ENCODE measurements at places on chromosomes 1 and 21.

DNA sequence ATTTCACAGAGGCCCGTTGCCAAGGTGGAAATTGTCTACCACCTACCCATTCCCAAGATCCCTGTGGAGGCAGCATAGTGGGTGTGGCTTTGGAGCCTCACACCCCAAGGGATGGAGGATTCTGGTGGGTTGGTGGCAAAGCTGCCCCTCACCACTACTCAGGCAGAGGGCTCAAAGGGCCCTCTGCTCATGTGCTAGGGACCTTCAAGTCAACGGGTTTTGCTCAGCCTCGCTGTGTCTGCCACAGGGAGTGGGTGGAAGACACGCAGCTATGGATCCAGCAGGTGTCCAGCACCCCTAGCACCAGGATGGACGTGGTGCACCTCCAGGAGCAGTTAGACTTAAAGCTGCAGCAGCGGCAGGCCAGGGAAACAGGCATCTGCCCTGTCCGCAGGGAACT, 2.3 kb downstream of the DNALI1 start:
- no peak for DNase-seq

DNA sequence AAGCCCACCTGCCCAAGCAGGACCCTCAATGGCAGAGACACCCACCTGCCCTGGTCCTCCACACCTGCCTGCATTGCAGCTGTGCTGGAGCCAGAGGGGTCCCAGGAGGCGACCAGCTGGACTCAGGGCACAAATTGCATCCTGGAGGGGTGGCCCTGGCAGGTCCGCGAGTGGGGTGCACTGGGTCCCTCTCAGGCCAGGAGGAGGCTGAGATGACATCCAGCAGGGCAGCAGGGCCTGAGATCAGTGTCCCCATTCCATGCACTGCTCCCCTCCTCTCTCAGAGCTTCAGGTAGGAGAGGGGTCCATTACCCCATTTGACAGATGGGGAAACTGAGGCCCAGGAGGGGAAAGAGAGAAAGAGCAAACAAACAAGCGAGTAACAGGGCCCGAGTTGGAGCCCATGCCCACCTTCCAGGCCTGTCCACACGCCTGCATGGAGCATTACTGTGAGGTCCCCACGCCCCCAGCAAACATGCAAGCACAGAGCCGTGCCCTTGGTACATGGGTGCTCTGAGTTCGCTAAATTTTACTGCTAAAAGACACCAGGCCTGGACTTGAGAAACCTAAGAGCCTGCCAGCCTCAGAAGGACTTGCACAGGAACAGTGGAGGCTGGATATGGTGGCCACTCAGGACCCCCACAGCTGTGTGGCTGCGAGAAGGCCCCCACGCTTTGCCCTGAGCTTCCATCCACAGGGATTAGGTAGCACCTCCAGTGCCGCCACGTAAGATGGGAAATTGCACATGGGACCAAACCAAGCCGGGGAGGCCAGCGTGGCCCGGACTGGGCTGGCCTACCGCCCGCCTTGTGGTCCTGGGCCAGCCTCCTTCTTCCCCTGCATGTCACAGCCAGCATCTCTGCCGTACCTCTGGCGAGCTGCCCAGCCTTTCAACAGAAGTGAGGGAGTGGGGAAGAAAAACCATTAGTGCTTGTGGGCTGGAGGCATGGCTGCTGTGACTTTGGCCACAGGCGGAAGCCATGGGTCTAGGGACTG, 7.4 kb downstream of the WNT3A start:
- DNase-seq, result no peak

- DNase-seq, result no peak
Observed at GRCh38 chr1:185857442-185857841, 123.3 kb downstream of the HMCN1 start.

GRCh38 chr1:36751525-36751924, 268.8 kb upstream of the CSF3R start:
- no peak for DNase-seq

GRCh38 chr1:95731466-95731865, 497.5 kb downstream of the RWDD3 start:
- DNase-seq, result no peak

GRCh38 chr1:186188004-186188539, 187.0 kb downstream of the TPR start:
- no peak for DNase-seq

GRCh38 chr1:217137210-217137881, 414.1 kb upstream of the ESRRG start:
- no peak for DNase-seq

DNA sequence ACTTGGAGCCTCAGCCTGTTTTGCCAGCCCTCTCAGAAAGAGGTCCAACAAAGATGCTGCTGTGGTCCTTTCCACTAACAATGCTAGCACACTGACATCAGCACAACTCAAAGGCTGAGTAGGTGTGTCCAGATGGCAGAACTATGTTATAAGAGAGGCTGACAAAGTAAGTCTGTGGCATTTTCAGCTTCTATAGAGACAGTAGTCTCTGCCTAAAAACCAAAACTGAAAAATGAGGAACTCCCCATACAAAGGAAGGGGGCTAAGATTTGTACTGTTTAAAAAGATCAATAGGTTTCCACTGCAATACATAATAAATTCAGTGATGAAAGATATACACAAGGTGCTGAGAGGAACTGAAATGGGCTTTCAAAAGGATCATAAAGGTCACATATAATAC, 12.3 kb downstream of the ERO1B start:
- no peak for DNase-seq

GRCh38 chr1:54962612-54963395, 17.6 kb upstream of the TMEM61 start:
- no peak for DNase-seq

DNA sequence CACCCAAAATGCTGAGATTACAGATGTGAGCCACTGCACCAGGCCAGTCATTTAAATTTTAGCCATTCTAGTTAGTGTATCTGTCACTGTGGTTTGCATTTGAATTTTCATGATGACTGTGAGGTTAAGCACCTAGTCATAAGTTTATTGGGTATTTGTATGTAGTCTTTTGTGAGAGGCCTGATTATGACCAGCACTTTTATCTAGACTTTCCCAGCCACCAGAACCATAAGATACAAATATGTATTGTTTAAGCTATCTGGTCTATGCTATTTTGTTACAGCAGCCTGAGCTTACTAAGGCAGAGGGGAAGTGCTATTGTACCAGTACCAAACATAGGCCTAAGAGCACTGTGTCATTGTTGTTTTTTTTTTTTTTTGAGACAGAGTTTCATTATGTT, 19.9 kb upstream of the DNAJC6 start:
- DNase-seq, result no peak

- no peak for DNase-seq
Observed at GRCh38 chr1:204455063-204455830, 39.4 kb downstream of the PIK3C2B start.

DNA sequence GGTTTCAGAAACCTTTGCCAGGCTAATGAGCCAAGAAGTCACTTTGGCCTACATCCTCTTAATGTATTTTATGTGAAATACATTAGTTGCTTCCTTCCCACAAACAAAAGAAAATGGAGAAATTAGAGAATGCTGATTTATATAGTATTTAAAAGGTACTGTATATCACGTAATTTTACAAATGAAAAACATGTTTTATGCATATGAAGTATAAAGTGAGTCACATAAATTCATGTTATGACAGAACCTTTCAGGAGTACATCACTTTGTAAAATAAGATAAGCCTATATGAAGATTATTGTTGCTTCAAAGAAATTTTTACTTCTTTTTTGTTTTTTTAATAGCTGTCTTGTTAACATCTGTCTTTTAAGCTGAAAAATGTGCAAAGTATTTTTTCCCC, 4.6 kb downstream of the DR1 start:
- DNase-seq, result no peak
